Non-pigmented ciliary epithelial cell (primary cell): ENCODE measurements at places on chromosomes 7 and 10.

DNA sequence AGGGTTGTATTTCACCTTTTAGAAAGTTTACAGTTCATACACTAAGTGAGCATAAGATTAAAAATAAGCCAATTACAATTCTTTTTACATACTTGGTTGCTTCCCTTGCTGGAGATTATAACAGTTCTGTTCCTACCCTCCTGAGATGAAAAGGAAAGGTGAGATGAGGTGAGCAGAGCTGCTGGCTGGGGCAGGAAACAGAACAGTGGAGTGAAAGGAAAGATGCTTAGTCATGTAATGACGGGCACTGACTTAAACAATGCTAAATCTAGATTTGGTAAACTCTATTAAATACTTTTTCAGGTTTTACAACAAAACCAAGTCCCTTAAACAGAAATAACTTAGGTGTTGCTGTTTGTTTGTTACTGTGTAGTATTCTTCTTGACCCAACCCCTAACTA lies 19.9 kb upstream of the ZEB1 start:
- DNase-seq, result no peak

DNA sequence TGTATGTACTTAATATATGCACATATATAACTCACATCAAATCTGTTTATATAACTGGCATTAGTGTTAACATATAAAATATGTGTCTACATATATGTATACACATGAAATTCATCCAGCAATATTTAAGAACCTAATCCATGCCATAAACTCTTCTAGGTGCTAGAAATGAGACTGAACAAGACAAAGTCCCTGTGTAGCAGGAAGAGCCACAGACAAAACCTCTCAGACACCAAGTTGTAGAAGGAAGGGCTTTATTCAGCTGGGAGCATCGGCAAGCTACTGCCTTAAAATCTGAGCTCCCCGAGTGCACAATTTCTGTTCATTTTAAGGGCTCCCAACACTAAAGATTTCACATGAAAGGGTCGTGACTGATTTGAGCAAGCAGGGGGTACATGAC lies 52.5 kb downstream of the CRPPA start:
- no peak for DNase-seq

DNA sequence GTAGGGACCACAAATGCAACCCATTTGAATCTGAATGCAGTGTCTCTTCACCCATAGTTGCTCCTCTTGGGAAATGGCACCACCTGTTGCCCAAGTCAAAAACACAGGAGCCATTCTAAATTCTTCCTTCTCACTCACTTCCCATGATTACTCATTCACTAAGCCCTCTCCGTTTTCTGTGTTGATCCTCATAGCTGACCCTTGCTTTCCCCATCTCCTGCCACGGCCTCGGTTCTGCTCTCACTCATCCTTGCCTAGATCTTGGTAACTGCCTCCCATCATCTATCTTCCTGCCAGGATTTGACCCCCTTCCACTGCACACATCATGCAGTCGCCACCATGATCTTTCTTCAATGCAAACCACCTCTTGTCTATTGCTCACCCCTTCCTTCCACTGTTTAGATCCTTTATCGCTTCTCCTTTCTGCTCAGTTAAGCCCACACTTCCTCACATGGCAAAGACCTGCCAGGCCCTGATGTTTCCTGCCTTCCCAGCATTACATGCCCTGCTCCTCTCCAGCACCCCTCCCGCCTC lies 19.0 kb upstream of the CPN1 start:
- no peak for DNase-seq

- no peak for DNase-seq
These were observed 87.2 kb downstream of the PHF14 start for GRCh38 chr7:11060893-11061292.

GRCh38 chr7:106216923-106217542 lies 67.8 kb downstream of the NAMPT start:
- no peak for DNase-seq

- no peak for DNase-seq
These were observed 49.1 kb downstream of the SRPK2 start for GRCh38 chr7:105339404-105340323.

DNA sequence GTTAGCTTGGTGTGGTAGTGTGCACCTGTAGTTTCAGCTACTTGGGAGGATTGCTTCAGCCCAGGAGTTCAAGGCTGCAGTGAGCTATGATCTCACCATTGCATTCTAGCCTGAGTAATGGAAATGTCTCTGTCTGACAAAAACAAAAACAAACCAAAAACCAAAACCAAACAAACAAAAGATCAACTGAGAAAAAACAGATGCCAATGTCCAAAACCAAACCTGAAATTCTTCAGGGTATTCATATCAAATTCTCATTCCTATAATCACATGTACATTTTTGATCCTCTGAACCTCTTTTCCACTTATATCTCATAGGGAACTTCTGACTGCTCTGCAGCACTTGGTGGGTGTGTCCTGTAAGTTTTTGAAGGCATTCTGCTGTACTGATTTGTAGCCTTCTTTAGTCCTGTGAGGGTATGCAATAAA lies 87.0 kb downstream of the CDK6 start:
- no peak for DNase-seq

GRCh38 chr10:132104471-132105301 lies 38.9 kb downstream of the JAKMIP3 start:
- no peak for DNase-seq

DNA sequence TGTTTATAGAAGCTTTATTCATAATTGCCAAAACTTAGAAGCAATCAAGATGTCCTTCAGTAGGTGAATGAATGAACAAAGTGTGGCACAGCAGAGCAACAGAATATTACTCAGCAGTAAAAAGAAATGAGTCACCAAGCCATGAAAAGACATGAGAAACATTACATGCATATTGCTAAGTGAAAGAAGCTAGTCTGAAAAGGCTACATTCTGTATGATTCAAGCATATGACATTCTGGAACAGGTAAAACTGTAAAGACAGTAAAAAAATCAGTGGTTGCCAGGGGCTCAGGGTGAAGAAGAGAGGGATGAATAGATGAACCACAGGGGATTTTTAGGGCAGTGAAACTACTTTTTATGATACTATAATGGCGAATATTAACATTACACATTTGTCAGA lies 80.9 kb upstream of the APBB1IP start:
- no peak for DNase-seq

GRCh38 chr10:115402699-115403098 lies 309.5 kb downstream of the ATRNL1 start:
- no peak for DNase-seq

DNA sequence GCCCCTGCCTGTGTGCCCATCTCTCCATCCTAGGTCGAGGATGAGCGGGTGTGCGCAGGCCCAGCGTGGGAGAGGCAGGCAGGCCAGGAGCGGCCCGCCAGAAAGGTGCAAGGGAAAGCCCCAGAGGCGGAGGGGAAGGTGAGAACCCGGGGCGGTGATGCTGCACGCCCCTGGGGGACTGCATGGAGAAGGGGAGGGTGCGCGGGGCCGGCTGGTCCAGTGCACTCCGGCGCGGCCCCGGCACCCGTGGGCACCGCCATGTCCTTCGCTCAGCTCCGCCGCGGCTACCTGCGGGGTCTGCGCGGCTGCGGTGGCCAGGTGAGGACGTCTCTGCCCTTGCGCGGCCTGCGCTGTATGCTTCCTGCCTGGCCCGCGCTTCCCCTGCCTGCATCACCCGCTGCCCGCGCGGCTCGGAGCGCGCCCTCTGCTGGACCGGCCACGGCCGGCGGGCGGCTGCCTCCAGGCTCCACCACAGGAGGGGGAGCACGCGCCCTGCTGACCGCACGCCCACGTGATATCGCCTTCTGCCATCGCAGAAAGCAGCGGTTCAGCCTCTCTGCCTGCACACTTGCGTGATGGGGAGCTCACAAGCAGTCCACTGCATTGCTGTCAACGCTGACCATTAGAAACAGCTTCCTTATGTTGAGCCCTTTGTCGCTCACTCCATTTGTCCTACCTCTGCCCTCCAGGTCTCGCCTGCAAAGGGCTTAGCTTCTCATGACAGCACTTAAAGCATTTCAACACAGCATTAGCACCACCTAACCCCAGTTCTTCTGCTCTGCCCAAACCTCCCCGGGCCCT lies 73.9 kb downstream of the CXCL12 start:
- DNase-seq, result peak; percentile 22

DNA sequence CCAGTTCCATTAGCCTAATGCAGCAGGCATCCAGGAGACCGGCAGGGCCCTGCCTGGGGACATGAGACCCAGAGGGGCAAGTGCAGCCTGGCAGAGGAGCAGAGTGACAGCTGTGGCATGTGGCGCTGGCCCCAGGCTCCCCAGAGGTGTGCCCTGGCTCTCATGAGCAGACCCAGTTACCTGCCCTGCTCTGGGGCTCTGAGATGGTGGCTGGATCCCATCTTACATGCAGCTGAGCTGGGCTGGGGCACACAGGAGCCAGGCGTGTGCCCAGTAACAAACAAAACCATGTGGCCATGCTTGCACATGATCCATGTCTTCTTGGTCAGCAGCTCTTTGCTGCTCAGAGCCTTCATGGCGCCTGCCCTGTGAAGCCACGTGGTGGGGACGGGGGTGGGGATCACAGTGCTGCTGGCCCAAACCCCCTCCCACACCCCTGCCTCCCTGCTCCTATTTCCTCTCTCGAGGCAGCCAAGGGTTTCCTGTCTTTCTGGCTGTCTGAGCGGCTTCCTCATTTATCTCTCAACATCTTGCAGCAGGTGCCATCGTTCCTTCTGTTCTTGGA lies 40.3 kb upstream of the GTF2I start:
- no peak for DNase-seq

DNA sequence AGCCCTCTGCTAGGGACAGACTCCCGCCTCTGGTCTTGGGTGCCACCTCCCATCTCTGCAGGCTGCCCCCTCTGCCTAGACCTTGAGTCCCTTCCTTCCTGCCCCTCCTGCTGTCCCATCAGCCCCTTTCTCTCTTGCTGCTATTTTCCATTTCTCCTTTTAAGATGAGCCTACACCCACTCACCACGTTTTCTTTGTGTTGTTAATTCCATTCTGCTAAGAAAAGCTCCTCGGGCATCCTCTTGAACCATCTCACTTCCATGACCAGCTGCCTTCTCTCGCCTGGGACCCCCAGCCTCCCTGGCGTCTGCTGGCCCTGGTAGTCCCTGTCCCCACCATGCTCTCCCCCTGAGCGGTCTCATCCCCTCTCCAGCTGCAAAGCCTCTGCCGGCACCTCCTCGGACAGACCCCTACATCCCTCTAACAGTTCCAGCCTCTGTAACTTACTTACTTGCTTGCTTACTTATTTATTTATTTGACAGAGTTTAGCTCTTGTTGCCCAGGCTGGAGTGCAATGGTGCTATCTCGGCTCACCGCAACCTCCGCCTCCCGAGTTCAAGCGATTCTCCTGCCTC lies 95.8 kb upstream of the SH2B2 start:
- DNase-seq, result no peak

- DNase-seq, result no peak
These were observed 31.6 kb downstream of the CTTNBP2 start for GRCh38 chr7:117841611-117842010.

- no peak for DNase-seq
These were observed 780.8 kb upstream of the C7orf33 start for GRCh38 chr7:147809786-147810185.

DNA sequence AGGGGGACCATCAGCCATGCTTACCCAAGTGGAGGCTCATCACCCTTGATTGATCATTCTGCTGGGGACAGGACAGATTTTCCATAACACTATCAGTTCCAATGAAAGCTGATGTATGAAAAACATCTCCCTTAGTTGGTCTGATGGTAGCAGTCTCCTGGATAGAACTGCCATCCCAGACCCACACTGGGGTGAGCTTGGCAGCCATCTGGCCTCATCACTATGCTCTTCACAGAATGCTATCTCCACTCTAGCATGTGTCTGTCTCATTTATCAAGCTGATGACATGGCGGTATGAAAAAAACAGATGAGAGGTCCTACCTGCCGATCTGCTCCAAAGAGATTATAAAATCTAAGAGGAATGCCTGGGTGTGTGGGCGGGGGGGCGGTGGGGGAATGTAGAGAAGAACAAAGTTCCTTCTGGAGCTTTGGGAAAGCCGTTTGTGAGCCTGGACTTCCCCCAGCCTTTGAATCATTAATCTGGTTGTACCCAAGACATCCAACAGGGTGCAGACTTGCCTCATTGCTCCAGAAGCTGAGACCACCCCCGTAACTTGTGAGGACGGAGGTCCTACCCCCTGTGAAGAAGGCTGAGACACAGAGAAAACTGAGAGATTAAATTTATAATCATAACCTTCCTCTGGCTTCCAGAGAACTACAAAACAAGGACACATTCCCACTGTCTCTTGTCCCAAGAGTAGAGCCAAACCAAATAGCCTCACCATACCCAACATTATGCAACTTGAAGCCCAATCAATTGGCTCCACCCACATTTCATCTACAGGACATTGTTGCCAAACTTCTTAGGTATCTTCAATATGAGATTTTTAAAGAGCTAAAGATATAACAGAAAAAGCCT lies 340.8 kb downstream of the KCNMA1 start:
- no peak for DNase-seq

DNA sequence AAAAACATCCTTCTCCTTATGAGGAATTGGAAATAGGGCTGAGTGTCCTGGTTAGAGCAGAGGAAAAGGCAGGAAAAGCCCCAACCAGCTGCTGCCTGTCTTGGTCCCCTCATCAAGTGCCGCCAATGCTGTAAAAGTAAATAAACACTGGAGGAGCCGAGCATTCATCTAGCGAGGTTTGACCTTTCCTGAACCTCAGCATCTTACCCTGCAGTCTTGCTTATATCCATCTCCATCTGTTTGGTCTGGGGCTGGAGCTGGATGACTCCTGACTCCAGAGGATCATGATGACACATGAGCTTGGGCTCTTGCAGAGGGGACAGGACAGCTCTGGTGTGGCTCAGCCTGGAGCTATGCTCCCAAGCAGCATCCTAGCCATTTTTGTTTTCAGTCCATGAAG lies 501.1 kb downstream of the TNS3 start:
- no peak for DNase-seq

DNA sequence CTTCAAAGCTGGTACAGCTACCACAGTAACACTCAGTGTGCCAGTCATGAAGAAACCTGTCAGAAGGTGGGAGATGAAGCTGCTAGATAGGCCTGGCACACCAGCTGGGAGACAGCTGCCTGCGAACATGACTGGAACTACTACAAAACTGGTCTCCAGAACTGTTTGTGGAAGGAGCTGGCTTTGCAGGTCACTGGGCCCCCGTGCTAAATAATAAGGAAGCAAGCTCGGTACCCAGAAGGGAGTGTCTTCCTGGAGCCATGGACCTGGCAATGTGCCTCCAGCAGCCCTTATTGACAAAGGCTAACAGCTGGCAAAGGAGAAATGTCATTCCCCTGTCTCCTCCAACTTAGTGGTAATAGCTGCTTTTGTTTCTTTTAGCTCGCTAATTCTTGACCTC lies 1217.6 kb upstream of the LRRN3 start:
- no peak for DNase-seq
